ENCODE measurements at places on chromosomes 5 and 9. TPM values are rescaled to one million over a fixed set of nuclear protein-coding genes. Genes with fewer than 3 reads are reported as not detected.
A peak's percentile ranks its signal among the peaks of the same experiment; 100 is the strongest.

GRCh38 chr5:157347301-157348048 is 81.6 kb downstream of the CYFIP2 start:
- DNase-seq, result no peak

- no peak for DNase-seq
Measured at GRCh38 chr5:136141561-136141960, 8.9 kb downstream of the SMAD5 start.

PIP5K1B gene
- 2.9 TPM for total RNA-seq

GRCh38 chr5:66306105-66306843 is 162.2 kb downstream of the SREK1 start:
- peak; percentile 41 for DNase-seq

DNA sequence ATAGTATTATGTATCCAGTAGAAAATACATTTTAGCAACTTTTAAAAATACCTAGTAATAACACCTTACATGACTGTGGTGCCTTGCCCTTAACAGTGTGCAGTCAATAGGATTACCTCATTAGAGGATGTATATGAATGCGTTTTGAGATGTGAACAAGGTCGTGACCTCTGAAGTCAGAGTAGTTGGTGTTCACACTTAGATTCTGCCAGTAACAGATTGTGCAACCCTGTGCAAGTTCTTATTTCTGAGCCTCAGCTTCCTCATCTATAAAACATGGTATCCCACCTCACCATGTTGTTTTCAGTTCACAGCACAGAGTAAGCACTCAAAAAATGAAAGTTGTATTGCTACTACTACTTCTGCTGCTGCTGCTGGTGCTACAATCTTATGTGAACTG is 347.3 kb downstream of the KDM4C start:
- no peak for DNase-seq

DNA sequence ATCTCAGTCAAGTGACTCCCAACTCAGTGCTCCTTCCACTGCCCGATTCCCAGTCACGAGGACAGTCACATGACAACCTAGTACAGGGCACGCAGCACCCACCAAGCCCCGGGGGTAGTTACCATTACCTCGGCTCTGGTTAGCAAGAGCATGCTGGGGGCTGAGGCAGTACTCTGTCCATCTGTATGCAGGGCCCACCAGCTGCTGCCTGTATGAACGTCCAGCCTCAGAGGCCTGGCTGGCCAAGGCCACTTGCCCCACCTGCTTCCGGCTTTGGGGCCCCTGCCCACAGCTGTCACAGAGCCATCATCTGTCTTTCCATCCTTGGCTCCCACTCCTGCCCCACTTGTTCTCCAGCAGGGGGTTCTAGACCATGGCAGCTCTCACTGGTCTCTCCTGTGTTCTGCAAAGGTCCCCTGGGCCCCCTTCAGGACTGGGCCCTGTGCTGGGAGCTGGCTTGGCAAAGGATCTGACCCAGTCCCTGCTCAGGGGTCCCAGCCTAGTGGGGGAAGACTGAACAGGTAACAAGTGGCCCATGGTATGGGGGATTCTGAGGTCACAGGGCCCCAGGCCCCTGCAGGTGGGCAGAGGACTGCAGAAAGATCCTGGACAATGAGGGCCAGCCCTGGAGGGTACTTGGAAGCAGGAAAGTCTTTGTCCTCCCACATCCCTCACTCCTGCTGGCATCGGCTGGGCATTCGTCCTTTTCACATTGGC is 3.3 kb downstream of the RPL35 start:
- no peak for DNase-seq

- DNase-seq, result no peak
Measured at GRCh38 chr9:36800455-36800854, 227.8 kb downstream of the MELK start.

TEX48 gene
- total RNA-seq, result not detected

DNA sequence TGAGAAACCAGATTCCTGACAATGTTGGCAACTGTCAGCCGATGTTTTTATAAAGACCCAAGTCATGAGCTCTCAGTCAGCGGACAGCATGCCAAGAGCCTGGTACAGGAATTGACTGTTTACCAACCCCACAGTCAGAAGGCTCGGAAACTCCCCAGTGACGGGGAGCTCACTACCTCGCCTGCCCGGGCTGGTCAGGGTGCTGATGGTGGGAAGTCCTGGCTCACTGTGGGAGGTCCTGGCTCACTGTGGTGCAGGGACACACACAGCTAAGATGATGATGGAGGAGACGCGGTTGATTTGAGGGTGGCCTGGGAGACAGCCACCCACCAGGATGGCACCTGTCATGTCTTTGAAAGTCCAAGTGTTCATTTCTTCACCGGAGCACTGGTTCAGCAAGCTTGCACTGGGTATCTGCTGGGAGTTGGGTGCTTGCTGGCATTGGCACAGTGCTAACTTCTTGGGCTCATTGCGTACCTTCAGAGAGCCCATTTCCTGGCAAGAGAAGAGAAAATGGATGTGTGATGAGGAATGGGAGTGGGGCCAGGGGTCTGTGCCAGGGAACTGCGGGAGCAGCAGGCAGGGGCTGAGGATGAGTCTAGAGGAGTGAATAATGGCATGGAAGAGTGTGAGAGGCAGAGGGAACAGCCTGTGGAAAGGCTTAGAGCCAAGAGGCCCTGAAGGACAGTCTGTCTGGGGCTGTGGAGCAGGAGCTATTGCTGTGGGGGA is 15.3 kb downstream of the ASS1 start:
- no peak for DNase-seq

SPATA31D4 gene
- not detected for total RNA-seq

NDUFA8 gene
- total RNA-seq, result 33.8 TPM

- DNase-seq, result no peak
Measured at GRCh38 chr9:72333709-72334108, 31.3 kb downstream of the ZFAND5 start.

NMUR2 gene
- total RNA-seq, result not detected

- DNase-seq, result no peak
Measured at GRCh38 chr5:91332267-91333045, 50.7 kb downstream of the ARRDC3 start.

CCNO gene
- total RNA-seq, result not detected

- DNase-seq, result no peak
Measured at GRCh38 chr9:134683714-134684374, 42.2 kb downstream of the COL5A1 start.

ADRA1B gene
- 1.2 TPM for total RNA-seq

- no peak for DNase-seq
Measured at GRCh38 chr5:175513726-175514125, 35.4 kb downstream of the SFXN1 start.

DNA sequence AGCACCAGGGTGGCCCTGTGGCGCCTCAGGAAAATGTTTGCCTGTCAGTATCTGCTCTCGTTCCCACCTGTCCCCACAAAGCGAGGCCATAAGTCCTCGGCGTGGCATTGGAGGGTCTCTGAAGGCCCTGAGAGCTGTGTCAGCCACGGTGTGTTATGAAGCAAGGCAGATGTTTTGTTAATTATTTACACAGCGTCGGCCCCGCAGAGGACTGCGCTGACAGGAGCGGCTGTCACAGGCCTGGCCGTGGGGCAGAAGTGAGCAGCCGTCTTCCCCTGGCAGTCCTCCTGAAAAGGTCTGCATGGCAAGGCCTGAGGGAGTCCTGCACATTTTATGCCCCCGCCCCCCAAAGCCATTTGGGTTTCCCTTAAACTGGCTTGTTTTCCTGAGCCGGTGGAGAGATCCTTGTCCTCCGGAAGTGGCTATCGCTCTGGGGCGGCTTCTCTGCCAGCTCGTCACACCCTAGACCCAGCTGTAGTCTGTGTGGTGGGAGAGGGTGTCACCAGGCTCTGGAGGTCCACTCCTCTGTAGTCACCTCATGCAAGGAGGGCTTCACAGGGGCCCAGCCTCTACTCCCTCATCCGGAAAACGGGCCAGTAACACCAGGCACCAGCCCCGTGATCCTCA is 6.2 kb downstream of the NEK6 start:
- DNase-seq, result no peak

SLC25A48 gene
- 1.2 TPM for total RNA-seq

DNA sequence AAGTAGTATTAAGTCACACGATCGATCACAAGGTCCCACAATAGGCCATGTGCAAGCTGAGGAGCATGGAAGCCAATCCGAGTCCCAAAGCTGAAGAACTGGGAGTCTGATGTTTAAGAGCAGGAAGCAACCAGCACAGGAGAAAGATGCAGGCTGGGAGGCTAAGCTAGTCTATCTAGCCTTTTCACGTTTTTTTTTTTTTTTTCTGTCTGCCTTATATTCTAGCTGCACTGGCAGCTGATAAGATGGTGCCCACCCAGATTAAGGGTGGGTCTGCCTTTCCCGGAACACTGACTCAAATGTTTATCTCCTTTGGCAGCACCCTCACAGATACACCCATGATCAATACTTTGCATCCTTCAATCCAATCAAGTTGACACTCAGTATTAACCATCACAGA is 6.5 kb downstream of the PPIP5K2 start:
- DNase-seq, result no peak

MYOT gene
- total RNA-seq, result not detected

GRCh38 chr5:176941951-176942350 is 42.8 kb upstream of the HK3 start:
- DNase-seq, result no peak

GRCh38 chr9:18922161-18922885 is 110.7 kb downstream of the SAXO1 start:
- no peak for DNase-seq

PCDHGB3 gene
- total RNA-seq, result 8.2 TPM

DNA sequence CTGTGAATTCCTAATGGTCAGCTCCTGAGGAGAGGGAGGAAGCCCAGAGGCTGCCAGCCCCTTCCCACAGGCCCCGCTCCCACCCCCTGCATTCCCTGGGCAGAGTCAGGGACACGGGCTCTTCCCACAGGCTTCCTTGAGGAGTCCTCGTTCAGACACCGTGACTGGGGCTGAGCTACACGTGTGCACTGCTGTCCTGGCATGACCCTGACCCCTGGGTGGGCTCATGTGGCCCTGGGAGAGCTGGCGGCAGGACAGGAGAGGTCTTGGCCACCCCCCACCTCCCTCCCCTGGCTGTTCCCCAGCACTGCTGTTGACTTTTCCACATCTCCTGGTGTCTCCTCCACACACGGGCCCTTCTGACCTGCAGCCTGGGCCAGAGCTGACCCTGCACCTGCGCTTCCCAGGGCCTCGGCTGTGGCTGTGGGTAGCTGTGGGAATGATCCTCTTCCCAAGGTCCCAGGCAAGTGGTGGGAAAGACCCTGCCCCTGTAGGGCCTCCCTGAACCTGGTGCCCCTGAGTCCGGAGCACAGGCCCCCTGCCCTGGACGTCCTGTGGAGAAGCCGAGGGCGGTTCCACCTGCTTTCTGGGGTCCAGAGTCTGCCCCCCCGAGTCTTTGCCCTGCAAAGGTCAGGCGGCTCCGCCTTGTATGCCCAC is 56.5 kb upstream of the NKD2 start:
- DNase-seq, result no peak

- no peak for DNase-seq
Measured at GRCh38 chr9:125997196-125997823, 250.1 kb downstream of the PBX3 start.

C8G gene
- total RNA-seq, result not detected

- no peak for DNase-seq
Measured at GRCh38 chr9:110443146-110443865, 105.6 kb upstream of the TXNDC8 start.

GRCh38 chr5:120934031-120934430 is 469.9 kb downstream of the PRR16 start:
- DNase-seq, result no peak

GRCh38 chr5:123520677-123521247 is 8.8 kb downstream of the CSNK1G3 start:
- DNase-seq, result no peak

DNA sequence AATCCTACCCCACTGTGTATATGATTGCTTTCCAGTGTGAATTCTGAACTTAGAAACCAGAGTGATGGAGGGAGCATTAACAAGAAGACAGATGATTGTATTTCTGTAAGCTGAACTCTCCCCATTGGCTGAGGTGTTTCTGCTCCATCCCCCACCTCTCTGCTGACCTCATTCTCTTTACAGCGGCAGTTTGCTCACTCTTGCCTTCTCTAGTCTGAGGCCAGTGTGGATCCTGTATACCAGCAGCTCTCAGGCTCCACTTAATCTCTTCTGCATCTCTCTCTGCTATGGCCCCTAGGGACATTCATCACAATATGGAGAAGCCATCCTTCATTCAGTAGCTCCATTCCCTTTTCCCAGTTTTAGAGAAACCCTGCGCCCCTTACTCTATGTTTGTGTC is 358.8 kb downstream of the MAN2A1 start:
- DNase-seq, result no peak

DNA sequence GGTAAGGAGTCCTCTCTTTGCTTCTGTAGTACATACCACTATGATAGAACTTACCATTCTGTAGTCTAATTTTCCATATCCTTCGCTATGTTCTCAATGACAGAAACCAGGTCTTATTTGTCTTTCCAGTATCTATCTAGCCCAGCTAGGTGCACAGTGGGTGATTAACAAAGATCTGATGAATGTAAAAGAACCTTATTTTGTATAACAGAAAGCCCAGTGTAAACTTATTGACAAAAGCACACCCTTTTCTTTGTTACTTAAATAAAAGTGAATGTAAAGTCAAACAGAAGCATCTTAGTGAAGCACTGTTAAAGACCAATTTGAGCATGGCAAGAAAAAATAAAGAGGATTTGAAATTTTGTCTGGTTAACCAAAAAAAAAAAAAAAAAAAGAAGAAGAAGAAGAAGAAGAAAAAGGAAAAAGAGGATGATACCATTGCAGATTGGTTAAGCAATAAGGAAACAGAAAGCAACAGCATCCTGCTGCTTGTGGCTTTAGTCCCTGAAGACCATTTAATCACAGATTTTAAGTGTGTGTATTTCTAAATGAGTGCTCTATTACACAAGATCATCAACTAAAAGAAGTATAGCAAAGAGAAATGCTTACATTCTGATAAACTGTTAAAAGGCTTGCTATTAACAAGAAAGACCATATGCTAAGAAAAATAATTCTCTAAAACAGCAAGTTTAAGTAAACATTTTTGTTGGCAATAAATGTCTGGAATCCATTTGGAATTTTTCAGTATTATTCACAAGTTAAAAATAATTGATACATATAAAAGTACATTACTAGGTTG is 21.2 kb downstream of the MEGF9 start:
- no peak for DNase-seq

- DNase-seq, result no peak
Measured at GRCh38 chr9:110520120-110520701, 59.3 kb downstream of the SVEP1 start.

GRCh38 chr5:77761606-77762005 is 14.5 kb downstream of the TBCA start:
- no peak for DNase-seq

- DNase-seq, result no peak
Measured at GRCh38 chr5:8826508-8826907, 719.4 kb downstream of the SEMA5A start.
